Stimulated activated CD4-positive, alpha-beta T cell treated with anti-CD3 and anti-CD28 coated beads, TNF-alpha, amount 100 ng/mL, for 4 hours (primary cell): ENCODE measurements at places on chromosomes 16 and 17.

DNA sequence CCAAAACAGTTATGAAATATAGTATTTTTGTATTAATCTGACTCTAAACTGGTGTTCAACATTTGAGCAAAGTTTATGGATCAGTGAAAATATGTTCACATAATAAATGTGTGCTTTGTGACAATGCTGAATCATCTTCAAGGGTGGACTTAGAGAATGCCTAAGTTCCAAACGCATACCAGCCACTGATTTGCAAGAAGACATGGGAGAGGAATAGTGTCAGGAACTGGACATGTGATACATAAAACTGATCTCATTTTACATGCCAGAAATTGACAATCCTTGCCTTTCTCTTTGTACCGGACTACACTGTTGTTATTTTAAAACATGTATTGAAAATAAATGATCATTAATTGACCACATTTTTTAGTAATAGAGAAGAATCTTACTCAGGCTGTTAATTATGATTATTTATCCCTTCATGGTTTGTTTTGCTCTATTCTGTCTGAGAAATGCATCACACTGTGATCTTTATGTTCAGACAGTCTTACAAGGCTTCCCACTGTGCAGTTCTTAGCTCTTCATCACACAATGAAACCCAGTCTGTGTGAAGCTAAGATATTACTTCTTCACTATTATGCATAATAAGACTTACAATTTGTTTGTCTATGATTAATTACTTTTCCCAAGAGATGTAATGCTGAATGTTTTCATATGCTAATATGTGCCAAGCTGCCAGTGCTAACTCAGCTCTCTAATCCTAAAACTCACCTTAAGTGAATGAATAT is 1180.6 kb upstream of the CDH8 start:
- DNase-seq = no peak

- no peak for DNase-seq
Observed at GRCh38 chr16:20660325-20660724, 37.2 kb downstream of the ACSM1 start.

GRCh38 chr17:45222289-45222995 is 757 bp downstream of the FMNL1 start:
- no peak for DNase-seq

DNA sequence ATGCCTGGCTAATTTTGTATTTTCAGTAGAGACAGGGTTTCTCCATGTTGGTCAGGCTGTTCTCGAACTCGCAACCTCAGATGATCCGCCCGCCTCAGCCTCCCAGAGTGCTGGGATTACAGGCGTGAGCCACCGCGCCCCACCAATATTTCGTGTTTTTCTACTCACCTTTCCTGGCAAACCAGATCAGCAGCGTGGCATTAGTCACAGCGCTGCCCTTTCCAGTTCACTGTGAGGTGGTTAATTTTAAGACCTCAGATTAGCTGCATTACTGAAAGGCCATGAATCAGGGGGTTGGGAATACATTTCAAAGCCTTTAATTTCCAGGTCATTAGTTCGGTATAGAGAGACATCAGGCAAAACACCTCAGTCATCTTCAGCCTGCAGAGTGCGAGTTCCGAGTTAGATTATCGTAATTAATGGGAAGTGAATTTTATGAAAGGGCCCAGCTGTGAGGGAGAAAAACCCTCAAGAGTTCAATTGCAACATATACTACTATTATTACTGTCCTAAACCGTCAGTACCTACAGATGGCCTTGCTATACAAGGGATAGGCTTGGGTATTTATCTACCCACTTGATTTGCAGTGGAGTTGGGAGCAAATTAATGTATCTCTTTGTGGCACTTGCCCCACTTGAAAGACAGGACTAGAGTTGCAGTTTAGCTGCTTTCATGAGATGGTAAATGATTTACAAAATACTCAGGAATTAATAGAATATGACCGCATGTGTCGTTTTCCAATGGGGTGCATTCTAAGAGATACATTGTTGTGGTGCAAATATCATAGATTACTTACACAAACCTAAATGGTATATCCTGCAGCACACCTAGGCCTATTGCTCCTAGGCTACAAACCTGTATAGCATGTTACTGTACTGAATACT is 2.1 kb upstream of the USP32 start:
- DNase-seq = no peak

- no peak for DNase-seq
Observed at GRCh38 chr17:353213-353837, 718 bp upstream of the RPH3AL start.

DNA sequence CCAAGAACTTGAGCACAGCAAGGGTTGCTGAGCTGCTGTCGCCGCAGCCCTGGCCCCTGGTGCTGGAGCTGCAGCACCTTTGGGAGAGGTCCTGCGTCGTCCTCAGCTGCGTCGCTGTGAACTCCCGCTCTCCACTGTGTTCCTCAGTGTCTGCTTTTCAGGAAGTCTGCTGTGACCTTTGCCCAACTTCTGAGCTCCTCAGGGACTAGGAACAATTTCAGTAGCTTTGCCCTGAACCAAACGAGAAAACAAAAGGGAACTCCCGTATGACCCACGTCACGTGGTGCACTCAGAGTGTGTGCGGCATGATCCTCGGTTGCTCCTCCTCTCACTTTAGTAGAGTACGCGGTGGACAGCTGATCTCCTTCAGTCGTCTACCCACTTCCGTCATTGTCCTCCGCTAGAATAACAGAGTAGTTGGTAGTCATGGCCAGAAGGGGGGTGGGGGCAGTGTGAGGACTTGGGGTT is 44.2 kb downstream of the WDR45B start:
- no peak for DNase-seq

- peak; percentile 45 for DNase-seq
Observed at GRCh38 chr17:41666237-41666641, 22.4 kb upstream of the EIF1 start.

- no peak for DNase-seq
Observed at GRCh38 chr16:84603140-84603816, 14.6 kb downstream of the COTL1 start.
